Epithelial cell of umbilical artery (primary cell): ENCODE measurements at places on chromosomes 6 and 20. TPM values are rescaled to one million over a fixed set of nuclear protein-coding genes. Genes with fewer than 3 reads are reported as not detected.

Gene FILIP1
- total RNA-seq, result 12.2 and 16.2 TPM in 2 replicates

Gene TMEM151B
- total RNA-seq, result under 0.01 TPM in 1 of 2 replicates, not detected in the other

Gene SUMO4
- total RNA-seq, result 0.32 and 1.7 TPM in 2 replicates

Gene FLRT3
- under 0.01 and 0.46 TPM in 2 replicates for total RNA-seq

Gene OVOL2
- not detected in 2 replicates for total RNA-seq

Gene CDH26
- 0.32 TPM in 1 of 2 replicates, not detected in the other for total RNA-seq

Gene PCMT1
- 141 and 216 TPM in 2 replicates for total RNA-seq

Gene MPIG6B
- not detected in 2 replicates for total RNA-seq

Gene TINAG
- 0.32 TPM in 1 of 2 replicates, not detected in the other for total RNA-seq

Gene CCM2L
- total RNA-seq, result 5.5 and 9.1 TPM in 2 replicates

Gene RUNX2
- total RNA-seq, result under 0.01 TPM in 1 of 2 replicates, not detected in the other

Gene ADGRF4
- under 0.01 TPM in 1 of 2 replicates, not detected in the other for total RNA-seq

Gene PTCRA
- not detected in 2 replicates for total RNA-seq

Gene NFS1
- 19.5 and 19.9 TPM in 2 replicates for total RNA-seq

Gene CST2
- total RNA-seq, result not detected in 2 replicates

Gene ZNF165
- 0.46 and 0.65 TPM in 2 replicates for total RNA-seq

Gene HRH3
- not detected in 2 replicates for total RNA-seq
